CD4-positive, alpha-beta T cell treated with Interleukin-17A for 1 hour (primary cell): ENCODE measurements at places on chromosomes 11 and 22.
A peak's percentile ranks its signal among the peaks of the same experiment; 100 is the strongest.

DNA sequence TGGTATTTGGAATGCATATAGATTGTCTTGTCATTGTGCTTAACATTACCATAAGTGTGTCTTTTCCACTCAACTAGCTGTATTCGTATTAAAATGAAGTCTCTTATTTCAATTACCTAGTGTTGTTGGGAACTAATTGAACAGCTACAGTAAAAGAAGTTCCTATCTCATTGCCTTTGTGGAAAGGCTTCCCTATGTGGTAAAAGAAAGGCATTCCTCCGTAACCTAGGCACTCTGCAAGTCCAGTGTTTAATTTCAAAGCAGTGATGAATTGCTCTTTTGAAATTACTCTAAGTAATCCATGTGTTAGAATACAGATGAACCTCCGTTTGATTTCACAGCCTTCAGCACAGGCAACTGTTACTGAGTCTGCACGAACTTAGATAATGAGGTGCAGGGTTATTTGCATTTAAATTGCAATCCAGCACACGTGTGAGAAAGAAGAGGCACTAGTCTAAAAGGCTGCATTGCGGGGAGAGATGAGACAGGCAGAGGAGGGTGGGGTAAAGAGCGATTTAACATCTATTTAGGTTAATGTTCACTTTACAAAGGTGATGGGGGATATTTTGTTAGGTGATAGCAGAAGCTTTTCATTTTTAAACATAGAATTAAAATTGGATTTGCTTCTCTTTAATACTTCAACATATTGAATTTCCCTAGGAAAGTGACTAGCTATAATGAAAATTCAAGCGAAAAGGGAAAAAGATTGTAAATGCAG, 25.0 kb upstream of the CRTAM start:
- no peak for DNase-seq

DNA sequence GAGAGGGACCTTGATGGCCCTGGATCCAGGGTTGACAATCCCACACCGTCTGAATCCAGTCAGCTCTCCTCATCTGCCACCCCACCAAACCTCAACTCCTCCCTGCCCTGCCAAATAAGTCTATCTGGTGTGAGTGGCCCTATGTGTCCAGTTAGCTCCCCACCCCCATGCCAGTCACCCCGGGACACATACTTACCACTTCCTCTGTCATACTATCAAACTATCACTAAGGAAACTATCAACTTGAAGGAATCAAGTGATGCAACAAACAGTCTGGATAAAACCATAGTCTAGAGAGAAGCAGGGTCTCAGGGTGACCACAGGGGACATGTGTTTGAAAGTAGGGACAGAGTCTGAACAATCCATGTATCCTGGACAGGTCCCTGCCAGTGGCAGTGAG, 13.2 kb upstream of the CSF2RB start:
- DNase-seq: no peak

DNA sequence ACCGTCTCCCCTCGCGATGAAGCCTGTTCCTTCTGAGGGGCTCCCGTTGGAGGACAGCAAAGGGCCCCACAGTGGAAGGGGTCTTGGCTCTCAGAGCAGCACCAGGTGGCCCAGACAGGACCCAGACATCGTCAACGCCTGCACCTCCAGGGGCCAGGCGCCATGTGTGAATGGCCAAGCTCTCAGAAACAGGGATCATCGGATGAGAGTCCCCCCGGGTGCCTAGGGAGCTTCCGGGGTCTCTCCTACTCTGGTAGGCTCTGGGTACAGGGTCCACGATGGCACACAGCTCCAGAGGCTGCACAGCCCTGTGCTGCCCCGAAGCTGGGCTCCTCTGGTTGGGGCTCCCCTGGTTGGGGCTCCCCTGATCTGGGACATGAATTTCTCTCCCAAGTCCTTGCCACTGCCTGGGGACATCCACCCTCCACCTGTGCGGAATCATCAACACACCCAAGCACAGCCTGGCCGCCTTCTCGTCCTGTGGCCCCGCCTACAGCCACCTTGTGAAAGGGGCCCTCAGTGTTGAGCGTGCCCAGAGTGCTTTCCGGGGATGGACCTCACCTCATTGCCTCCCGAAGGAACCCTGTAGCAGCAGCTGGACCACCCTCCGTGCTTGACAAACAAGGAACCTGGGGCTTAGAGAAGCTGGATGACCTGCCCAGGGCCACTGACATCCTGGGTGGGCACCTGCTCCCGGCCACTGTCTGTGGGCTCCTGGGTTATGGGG, 929.0 kb downstream of the BRD1 start:
- no peak for DNase-seq

DNA sequence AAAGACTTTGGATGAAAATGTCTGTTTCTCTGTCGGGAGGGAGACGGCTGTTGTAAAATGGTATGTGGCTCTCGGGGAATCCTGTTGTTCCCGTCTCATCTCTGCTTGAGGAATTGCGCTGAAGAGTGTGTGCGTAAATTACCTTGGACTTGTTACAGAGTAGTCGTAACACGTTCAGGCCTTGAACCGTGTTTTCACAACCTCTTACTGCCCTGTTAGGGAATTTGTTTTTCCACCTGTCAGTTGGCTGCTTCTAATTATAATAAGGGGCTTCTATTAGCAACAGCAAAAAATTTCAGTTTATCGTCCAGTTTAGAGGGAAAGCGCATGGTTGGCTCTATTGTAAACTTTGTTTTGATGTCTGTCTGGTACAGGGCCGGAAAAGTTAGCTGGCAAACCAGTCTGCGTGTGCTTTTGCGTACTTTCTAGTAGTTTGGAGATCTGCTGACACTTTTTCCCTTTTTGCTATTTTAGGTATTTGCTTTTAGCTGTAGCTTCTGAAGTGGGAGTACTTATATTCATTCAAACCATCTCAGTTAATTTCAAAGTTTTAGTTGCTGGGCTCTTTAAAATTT, 1.5 kb downstream of the HIPK3 start:
- no peak for DNase-seq

DNA sequence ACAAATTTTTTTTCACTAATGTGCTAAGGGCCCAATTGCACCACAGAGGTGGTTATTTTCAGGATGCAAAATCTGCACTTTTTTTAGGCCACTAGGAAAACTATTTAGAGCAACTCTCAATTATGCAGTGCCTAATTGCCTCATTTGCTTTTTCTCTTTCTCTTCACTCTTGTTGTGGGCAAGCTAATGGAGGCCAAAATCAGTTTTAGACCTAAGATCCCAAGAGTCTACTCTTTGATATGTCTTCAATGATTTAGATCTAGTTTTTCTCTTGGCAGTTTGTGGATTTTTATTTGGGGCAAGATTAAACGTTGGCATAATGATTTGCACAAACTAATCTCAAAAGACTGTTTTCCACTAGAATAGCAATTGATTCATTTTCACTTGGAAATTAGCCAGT, 1996.9 kb downstream of the LRRC4C start:
- DNase-seq: no peak

DNA sequence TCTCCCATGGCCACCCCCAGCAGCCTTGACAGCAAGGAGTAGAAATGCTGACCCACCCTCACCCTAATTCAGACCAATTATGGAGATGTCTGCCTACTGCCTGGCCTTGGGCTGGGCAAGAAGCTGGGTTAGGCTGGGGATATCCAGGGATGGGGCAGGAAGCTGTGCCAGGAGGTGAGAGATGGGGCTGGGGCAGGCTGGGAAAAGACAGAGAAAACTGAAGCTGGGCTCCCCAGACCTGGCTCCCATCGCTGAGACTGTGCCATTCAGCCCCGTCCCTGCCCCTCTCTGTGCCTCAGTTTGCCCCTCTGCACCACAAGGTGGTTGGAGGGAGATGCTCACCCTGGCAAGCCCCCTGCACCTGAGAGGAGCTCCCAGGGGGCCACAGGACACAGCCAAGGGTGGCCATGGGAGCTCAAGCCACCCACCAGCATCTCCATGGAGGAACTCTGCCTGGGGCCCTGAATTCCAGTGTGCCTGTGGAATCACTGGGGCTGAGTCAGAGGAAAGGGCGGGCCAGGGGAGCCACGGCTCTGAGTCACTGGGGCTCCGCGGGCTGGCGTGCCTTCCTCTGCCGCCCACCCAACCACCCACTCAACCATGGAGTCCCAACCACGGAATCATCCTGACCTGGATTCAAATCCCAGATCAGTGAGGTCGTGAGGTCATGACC, 6.0 kb upstream of the CARD10 start:
- no peak for DNase-seq

GRCh38 chr11:83508804-83509203, 222.6 kb upstream of the CCDC90B start:
- no peak for DNase-seq

DNA sequence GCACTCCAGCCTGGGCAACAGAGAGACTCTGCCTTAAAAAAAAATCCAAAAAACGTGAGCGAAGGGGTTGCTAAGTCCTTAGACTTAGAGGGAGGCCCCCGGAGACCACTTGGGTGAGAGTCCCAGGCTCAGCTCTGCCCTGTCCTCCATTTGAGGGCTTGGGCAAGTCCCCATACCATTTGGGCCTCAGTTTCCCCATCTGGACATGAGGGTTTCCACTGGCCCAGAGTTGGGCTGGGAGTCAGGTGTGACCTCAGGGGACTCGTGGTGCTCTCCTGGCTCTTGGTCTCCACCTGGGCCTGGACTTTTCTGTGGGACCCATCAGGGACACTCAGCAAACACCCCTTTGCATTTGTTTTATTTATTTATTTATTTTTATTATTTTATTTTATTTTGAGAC, 35.2 kb upstream of the CSNK1E start:
- no peak for DNase-seq

- DNase-seq: no peak
These were observed 4.0 kb upstream of the IFITM5 start for GRCh38 chr11:303363-303762.

DNA sequence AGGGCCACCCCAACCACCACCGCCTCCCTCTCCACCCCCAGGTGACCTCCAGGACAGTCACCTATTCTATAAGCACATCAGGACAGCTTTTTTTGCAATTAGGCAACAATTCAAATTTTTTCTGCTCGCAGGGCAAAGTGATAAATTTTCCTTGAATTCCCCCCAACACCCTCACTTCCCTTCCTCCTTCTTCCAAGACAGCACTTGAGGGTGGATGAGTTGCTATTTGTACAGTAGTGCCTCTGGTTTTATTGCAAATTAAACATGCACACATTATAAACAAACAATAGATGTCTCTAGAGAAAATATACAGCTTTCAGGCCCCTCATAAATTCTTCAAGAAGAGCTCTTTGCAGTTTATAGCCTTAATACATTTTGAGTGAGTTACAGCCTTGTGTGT, 80.9 kb upstream of the USP47 start:
- no peak for DNase-seq

DNA sequence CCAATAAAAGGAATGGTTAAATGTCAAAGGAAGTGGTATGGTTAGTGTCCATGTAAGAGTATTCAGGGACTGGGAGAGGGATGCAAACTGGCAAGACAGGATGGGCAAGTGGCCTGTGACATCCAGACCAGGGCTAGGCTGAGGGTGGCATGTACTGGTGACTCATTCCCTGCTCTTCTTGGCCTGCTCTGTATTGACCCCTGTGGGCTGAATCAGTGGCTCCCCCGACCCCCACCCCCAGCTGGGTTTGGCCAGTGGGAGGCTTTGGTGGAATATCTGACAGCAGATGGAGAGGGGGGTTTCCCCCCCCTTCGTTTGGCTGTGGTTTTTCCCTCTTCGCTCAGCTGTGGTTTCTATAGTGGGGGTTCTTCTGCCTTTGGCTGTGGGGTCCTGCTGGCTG, 87.7 kb downstream of the CSNK2A3 start:
- no peak for DNase-seq

- DNase-seq: no peak
These were observed 18.4 kb downstream of the OR2AT4 start for GRCh38 chr11:75078233-75078632.

GRCh38 chr11:30314625-30315024, 8.3 kb upstream of the ARL14EP start:
- no peak for DNase-seq

- no peak for DNase-seq
These were observed 8.7 kb downstream of the SPTBN2 start for GRCh38 chr11:66720223-66720898.

- DNase-seq: no peak
These were observed 73.1 kb downstream of the ARHGAP32 start for GRCh38 chr11:129119036-129119435.

GRCh38 chr11:128174465-128175291, 412.7 kb downstream of the ETS1 start:
- DNase-seq: no peak

- DNase-seq: peak; percentile 32
These were observed 14.5 kb upstream of the MB start for GRCh38 chr22:35631597-35631996.

GRCh38 chr11:44632466-44633123, 67.1 kb downstream of the CD82 start:
- DNase-seq: peak; percentile 36

DNA sequence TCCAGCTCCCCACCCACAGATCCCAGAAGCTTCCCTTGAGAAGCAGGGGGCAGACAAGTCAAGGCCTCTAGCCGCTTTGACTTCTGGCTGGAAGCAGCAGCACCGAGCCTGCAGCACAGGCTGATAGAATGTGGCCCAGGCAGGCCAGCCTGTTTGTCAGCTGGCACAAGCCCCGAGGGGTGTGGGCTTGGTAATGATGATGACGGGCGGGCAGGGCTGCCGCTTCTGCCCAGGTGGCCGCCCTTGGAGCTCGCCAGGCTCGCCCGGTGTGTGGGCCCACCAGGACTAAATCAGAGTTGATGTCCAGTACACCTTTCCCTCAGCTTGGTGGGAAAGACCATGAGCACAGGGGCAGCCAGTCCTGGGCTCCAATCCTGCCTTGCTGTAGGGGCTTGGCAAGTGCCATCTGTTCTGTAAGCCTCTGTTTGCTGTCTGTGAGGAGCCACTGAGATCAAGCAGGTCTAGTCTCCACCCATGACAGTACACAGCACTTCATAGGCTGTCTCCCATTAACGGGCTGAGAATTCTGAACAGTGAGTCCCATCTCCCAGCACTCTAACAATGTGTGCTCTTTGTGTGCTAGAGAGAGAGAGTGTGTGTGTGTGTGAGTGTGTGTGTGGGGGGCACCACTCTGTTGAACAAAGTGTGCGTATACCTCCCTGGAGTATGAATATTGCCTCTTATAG, 26.8 kb downstream of the MICAL2 start:
- DNase-seq: no peak

DNA sequence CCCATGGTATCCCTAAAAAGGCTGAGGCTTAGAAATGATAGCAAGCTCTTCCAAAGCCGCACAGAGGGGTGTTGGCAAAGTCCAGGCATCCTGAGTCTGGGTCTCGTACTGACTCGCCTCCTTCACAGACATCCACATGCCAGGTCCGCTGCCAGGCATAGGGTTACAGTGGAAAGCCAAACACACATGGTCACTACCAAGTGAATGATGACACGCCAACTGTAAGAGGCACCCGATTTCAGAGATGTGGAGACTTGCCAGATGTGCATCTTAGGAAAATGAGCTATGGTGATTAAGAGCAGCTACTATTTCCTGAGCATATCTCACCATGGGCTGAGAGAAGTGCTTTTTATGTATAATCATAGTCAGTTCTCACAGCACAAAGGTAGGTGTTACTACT, 314.9 kb downstream of the MIAT start:
- DNase-seq: no peak

DNA sequence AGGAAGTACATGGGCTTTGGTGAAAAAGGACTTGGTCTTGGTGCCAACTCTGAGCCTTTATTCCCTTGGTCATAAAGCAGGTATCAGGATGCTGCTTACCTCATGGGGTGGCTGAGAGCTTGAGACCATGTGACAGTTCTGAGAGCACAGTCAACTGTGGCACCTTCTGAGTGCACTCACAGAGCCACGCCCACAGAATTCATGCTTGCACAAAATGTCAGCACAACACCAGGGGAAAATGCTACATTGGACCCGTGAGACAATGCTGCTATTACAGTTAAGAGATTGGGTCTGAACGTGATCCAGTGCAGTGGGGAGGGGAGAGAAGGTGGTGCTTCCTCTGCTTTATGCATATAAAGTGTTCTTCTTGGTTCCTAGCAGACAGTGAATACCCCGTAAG, 79.5 kb upstream of the SPON1 start:
- DNase-seq: no peak
